ENCODE measurements at places on chromosomes 11 and 22. TPM values are rescaled to one million over a fixed set of nuclear protein-coding genes. Genes with fewer than 3 reads are reported as not detected.

The GAB4 gene
- total RNA-seq = not detected

The CRY2 gene
- total RNA-seq = 16.4 TPM

The ATP5MG gene
- total RNA-seq = 238 TPM

The MS4A12 gene
- total RNA-seq = not detected

The IL18 gene
- 1.0 TPM for total RNA-seq

The EXPH5 gene
- total RNA-seq = 0.23 TPM

The NCR3LG1 gene
- total RNA-seq = 2.2 TPM

The UBQLNL gene
- total RNA-seq = not detected

The DDI1 gene
- not detected for total RNA-seq

The ISX gene
- total RNA-seq = not detected

The ARHGAP20 gene
- total RNA-seq = 1.2 TPM

The CLCF1 gene
- total RNA-seq = 8.7 TPM

The KRTAP5-10 gene
- not detected for total RNA-seq

The PEX16 gene
- total RNA-seq = 25.8 TPM

The OR8D4 gene
- not detected for total RNA-seq

The KRTAP5-1 gene
- not detected for total RNA-seq

The ANGPTL5 gene
- not detected for total RNA-seq

The ST14 gene
- total RNA-seq = not detected

The PRR33 gene
- not detected for total RNA-seq

The PRODH gene
- total RNA-seq = not detected

The LYVE1 gene
- total RNA-seq = not detected

The MIOX gene
- total RNA-seq = not detected

The CDC42BPG gene
- not detected for total RNA-seq

The RAB39A gene
- total RNA-seq = not detected

The DMC1 gene
- 2.4 TPM for total RNA-seq

The IL10RA gene
- total RNA-seq = not detected

The OR4D5 gene
- total RNA-seq = not detected

The ACER3 gene
- total RNA-seq = 11.8 TPM

The SPI1 gene
- total RNA-seq = not detected

The LMO1 gene
- not detected for total RNA-seq

The PLA2G6 gene
- 6.4 TPM for total RNA-seq

The OR2AG2 gene
- total RNA-seq = 0.14 TPM

The APLNR gene
- total RNA-seq = not detected

The LIMK2 gene
- total RNA-seq = 32.3 TPM
